ENCODE measurements at places on chromosomes 6 and 20. TPM values are rescaled to one million over a fixed set of nuclear protein-coding genes. Genes with fewer than 3 reads are reported as not detected.

SRMS gene
- not detected for total RNA-seq

GRIK2 gene
- total RNA-seq, result not detected

TP53TG5 gene
- total RNA-seq, result not detected

FAXC gene
- total RNA-seq, result 0.07 TPM

SLC24A3 gene
- not detected for total RNA-seq

C6orf15 gene
- total RNA-seq, result not detected

DZANK1 gene
- 0.81 TPM for total RNA-seq

EYA2 gene
- not detected for total RNA-seq

WFDC5 gene
- not detected for total RNA-seq

All from pulmonary artery endothelial cell (primary cell).